ENCODE measurements at places on chromosomes 4 and X.
A peak's percentile ranks its signal among the peaks of the same experiment; 100 is the strongest.

DNA sequence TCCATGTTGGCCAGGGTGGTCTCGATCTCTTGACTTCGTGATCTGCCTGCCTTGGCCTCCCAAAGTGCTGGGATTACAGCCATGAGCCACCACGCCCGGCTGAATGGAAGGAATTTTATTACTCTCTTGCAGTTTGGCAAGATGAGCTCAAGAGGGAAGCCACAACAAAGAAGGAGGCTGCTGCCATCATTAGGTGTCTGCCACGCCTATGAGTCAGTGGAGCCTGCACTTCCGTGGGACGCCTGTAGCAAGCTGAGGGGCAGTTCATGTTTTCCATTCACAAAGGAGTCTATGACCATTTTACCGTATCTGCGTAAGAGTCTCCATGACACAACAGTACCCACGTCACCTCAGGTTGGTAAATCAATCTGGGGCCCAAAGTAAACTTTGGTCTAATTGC, 51.2 kb upstream of the CHRNA9 start:
- peak; percentile 71 for DNase-seq

- DNase-seq, result no peak
These were observed at the start of gene STOX2 for GRCh38 chr4:183905081-183905592. Gene STOX2, plus strand, starts transcription at chr4:183905307. Its CDS starts 1,484 bp downstream, at chr4:183906791.

GRCh38 chr4:15521442-15522039, 51.9 kb downstream of the CC2D2A start:
- DNase-seq, result no peak

- no peak for DNase-seq
These were observed 1230.2 kb upstream of the ADGRL3 start for GRCh38 chr4:59969909-59970308.

DNA sequence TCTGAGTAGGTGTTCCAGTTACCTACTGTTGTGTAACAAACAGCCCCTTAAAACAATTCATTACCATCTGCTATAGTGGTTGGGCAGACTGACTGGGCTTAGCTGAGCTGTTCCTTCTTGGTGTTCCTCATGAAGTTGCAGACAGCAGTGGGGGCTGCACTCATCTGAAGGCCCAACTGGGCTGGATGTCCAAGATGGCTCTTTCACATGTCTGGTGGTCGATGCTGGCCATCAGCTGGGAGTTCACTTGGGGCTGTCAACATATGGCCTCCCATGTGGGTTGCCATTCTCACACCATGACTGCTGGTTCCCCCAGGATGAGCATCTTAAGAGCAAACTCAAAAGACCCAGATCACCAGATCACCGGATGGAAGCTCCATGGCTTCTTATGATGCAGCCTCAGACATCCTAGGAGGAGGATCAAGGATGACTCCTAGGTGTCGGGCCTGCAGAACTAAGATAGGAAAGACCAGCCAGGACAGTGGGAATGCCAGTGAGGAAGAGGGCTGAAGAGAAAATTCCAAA, 34.3 kb upstream of the PPP2R2C start:
- no peak for DNase-seq

GRCh38 chr4:104743215-104743653, 248.5 kb upstream of the CXXC4 start:
- DNase-seq, result no peak

DNA sequence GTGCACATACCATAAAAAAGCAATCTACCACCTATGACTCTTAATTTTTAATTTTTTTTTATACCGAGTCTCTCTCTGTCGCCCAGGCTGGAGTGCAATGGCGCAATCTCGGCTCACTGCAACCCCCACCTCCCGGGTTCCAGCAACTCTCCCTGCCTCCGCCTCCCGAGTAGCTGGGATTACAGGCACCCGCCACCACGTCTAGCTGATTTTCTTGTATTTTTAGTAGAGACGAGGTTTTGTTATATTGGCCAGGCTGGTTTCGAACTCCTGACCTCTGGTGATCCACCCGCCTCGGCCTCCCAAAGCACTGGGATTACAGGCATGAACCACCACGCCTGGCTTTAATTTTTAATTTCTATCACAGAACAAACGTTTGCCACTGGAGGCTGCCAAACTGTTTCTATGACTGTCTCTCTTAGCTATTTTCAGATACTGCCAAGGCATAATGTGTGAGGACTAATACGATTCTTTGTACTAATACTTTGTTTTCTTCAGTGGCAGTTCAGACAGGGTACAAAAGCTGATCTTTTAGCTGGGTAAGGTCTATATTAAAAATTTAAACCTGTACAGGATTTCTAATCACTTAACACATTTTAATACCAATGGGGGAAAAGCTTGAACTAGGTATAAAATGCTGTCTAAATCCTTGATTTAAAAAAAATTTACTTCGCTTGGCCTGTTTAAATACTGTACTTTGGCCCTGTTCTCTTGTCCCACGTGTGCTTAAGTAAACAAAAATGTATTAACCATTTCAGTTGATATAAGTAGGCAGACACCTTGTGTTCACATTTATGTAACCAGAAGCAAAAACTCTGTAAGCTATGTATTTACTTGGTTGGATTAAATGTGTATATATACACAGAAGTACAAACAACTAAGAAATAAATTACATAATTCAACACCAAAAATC, 2.3 kb downstream of the PGRMC2 start:
- DNase-seq, result no peak

- no peak for DNase-seq
These were observed 43.2 kb upstream of the RBM47 start for GRCh38 chr4:40672528-40673522.

GRCh38 chr4:180394312-180394711, 1848.9 kb upstream of the TENM3 start:
- DNase-seq, result no peak

DNA sequence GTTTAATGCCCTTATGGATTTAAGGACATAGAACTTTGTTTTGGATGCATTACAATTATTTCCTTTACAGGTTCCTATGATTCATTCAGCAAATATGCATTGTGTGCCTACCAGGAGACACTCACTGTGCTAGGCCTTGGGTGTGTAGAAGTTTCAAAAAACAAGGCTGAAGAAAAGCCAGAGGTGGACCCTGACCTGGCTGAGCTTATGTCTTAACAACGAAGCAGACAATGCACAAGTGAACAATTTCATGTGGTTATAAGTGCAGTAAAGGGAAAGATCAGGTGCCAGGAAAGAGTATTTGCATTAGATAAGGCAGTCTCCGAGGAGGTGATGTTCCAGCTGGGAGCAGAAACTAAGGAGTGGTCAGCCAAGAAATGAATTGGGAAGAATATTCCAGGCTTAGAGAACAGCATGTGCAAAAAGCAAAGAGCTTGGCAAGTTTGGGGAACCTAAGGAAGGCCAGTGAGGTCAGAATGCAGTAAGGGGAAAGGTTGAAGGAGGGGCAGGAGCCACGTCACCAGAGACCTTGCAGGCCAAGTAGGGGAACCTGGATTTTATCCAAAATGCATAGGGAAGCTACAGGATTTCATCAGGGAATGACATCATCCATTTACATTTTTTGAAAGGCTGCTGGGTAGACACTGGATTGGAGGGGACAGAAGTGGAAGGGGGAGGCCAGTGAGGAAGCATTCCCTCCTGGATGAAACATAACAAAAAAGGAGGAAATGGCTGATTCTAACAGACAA, 193.6 kb downstream of the SOWAHB start:
- DNase-seq, result no peak

GRCh38 chr4:7040765-7041164, 2.4 kb upstream of the TADA2B start:
- DNase-seq, result no peak

GRCh38 chr4:52932591-52933470, 70.7 kb downstream of the RASL11B start:
- no peak for DNase-seq

DNA sequence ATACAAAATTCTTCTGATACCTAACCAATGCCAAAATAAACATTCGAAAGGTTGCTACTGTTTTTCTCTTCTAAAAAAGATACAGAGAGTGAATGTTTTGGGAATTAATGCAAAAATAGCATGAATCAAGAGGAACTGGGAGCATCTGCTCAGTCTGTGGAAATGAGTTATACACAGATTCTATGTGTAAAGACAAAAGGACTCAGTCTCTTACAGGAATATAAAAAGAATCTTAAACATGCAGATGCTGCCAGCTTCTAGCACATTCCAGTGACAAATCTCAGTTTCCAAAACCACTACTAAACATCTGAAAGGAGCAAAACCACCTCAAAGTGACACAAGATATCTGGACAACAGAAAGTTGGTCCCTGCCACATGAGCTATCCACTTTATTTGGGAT, 55.0 kb downstream of the PAPSS1 start:
- DNase-seq, result no peak

- DNase-seq, result no peak
These were observed 793.9 kb downstream of the ADGRL3 start for GRCh38 chr4:61994036-61994435.

DNA sequence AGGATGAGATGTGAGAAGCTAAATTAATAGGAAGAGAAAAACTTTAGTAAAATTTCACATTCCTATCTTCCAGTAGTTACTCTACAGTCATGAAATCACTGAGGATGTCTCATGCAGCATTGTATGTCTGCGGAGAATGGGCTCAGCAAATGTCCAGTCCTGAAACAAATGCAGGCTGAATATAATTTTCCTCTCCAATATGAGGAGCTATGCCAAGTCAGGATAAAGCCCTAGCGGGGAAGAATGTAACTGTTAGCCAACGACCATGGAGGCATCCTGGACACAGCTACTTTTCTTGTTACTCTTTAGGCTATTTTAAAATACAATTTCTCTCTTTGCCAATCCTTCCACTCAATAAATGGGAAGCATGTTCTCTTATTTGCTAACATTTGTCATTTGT, 127.7 kb downstream of the PRKX start:
- no peak for DNase-seq

DNA sequence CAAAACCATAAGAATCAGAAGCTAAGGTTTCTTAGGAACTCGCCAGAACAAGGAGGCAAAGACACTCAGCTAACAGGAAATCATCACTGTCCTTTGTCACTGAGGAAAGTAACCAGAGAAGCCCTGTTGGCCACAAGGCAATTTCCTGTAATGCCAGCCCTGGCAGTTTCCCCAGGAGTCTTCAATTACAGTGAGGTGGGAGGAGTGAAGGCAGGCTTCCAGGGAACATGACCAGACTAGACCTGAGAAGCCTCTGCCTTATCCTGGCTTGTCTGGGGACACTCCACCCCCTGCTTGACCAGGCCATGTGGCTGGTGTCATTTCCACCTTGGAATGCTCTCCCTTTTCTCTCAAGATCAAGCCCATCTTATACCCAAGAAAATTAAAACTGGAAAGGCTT, 125.3 kb downstream of the COL4A6 start:
- no peak for DNase-seq

- no peak for DNase-seq
These were observed 87.9 kb downstream of the IL1RAPL1 start for GRCh38 chrX:28675173-28675572.

- no peak for DNase-seq
These were observed 229.5 kb downstream of the GALNTL6 start for GRCh38 chr4:172042714-172043114.

DNA sequence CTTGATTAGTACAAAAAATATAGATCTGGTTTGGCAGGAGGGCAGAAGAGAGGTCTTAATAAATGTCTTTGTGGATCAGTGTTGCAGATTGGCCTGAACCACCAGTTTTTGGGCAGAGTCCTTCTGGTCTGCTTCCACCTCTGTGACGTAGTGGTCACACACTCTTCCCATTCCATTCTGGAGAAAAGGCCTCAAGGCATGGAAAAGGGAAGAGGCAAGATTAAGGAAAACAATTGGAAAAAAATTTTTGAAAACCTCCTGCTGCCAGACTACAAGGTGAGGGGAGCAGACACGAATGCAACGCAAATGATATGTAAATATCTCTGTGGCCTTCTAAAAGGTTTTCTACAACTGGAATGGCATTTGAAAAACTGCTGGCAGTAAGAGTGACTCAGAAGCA, 24.3 kb upstream of the FAM47C start:
- no peak for DNase-seq

- DNase-seq, result no peak
These were observed 26.5 kb downstream of the HAND2 start for GRCh38 chr4:173503330-173504180.

GRCh38 chr4:139625482-139625881, 40.1 kb upstream of the MGST2 start:
- DNase-seq, result no peak

GRCh38 chr4:10082047-10082446, 34.6 kb downstream of the WDR1 start:
- DNase-seq, result no peak

- DNase-seq, result no peak
These were observed at the start of gene ANK2 for GRCh38 chr4:113049421-113050370. Gene ANK2, plus strand, starts transcription at chr4:113049653. Its CDS starts 76 bp downstream, at chr4:113049729.

GRCh38 chr4:163111588-163111987, 55.1 kb downstream of the NAF1 start:
- DNase-seq, result no peak

DNA sequence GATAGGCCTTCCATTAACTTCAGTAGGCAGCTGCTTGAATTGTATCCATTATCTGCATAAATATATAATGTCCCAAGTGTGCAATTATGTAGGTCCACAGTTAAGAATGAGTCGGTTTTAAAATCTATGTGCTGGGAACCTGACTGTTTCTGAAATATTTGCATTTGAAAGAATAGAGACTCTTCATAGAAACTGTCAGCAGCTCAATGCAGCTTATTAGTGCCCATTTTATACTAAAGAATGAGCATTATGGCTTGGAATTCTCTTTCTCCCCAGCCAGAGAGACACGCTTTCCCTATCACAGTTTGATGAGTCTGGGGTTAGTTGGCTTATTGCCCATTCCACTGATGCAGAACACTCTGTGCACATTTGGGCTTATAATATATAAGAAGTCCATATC, 202.0 kb upstream of the PCDH7 start:
- DNase-seq, result no peak

DNA sequence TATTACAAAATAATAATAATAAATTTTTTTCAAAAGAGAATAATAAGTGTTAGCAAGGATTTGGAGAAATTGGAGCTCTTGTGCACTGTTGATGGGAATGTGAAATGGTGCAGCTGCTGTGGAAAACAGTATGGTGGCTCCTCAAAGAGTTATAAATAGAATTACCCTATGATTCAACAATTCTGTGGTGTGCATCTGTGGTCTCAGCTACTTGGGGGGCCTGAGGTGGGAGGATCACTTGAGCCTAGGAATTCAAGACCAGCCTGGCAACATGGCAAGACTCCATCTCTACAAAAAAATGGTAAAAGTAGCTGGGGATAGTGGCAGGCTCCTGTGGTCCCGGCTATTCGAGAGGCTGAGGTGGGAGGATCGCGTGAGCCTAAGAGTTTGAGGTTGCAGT, 19.6 kb downstream of the MND1 start:
- no peak for DNase-seq

GRCh38 chrX:149037281-149037870, 467.7 kb downstream of the IDS start:
- DNase-seq, result no peak

Measured in stimulated activated CD8-positive, alpha-beta memory T cell treated with anti-CD3 and anti-CD28 coated beads, Interleukin-12 subunit alpha, Interleukin-12 subunit beta, amount 100 ng/mL, for 1 hour (primary cell).